ENCODE measurements at places on chromosomes 5 and 9.

GRCh38 chr5:6043491-6044310 is 334.6 kb downstream of the MED10 start:
- DNase-seq = no peak

DNA sequence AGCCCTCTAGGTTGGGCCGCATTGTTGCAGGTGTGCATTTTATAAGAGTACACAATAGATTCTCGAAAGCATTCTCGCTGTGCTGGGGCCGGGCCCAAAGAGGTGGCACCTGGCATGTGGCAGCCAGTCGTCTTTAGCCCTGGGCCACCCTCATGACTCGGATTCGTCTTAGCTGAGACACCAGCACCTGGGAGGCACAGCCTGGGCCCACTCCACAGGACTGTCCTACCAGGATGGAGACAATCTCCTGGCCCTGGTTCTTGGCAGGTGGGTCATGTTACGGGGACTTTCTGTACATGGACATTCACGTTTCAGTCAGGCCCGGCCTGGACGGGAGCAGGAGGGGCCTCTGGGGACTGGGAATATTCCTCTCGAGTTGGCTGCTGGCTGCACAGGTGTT is 212.5 kb downstream of the FANCC start:
- DNase-seq = no peak

GRCh38 chr9:115398996-115399395 is 281.0 kb upstream of the TNC start:
- no peak for DNase-seq

GRCh38 chr5:180080486-180081280 is 9.1 kb upstream of the RNF130 start:
- DNase-seq = peak; percentile 44

DNA sequence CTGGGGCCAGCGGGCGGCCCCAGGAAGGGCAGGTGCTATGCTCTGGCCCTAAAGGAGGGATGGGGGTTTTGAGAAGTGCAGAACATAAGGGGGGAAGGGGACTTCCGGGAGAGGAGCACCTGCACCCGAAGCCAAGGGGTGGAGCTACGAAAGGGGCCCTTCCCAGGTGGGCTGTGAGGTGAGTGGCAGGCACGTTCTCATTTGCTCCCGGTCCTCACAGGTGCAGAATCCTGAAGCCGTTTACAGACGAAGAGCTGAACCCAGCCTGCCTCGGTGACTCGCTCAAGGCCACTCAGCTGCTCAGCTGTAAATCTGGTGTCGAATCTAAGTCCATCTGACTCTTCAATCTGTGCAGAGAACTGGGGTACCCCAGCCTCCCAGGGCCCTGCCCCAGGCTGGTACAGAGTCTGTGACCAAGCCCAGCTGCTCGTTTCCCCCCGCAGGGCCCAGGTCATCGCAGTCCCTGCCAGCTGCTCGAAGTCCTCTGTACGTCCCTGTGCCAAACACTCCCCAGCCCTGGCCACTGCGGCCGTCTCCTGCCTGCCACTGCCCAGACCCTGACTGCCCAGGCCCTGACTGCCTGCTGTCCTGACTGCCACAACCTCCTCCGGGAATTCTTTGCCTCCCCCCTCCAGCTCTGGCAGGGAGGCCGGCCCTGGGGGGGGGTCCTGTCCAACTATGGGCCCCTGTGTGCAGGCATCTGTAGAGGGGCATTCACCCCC is 53.8 kb upstream of the RXRA start:
- DNase-seq = no peak
